DMS 273 treated with DMSO at 0.1 percent for 48 hours (cell line): ENCODE measurements at places on chromosomes 5 and 9.

GRCh38 chr5:143496943-143497342 is 93.5 kb upstream of the NR3C1 start:
- DNase-seq: no peak

- DNase-seq: no peak
Observed at GRCh38 chr5:75138689-75139088, 86.3 kb upstream of the GCNT4 start.

DNA sequence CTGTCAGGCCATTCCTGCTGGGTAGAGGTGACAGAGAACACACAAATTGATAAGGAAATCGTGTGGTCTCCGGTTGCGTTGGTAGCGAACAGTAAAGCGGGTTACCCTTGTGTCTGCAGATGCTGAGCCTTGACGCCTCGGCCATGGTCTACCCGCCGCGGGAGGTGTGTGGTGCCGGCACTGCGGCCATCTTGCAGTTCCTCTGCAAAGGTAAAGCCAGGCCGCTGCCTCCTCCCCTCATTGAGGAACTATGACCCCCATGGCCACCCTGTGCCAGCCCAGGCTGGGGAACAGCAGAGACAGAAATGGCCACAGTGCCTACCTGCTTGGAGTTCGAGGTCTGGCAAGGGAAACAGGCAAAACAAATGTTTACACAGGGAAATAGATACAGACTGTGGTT is 16.3 kb downstream of the LRSAM1 start:
- DNase-seq: no peak

DNA sequence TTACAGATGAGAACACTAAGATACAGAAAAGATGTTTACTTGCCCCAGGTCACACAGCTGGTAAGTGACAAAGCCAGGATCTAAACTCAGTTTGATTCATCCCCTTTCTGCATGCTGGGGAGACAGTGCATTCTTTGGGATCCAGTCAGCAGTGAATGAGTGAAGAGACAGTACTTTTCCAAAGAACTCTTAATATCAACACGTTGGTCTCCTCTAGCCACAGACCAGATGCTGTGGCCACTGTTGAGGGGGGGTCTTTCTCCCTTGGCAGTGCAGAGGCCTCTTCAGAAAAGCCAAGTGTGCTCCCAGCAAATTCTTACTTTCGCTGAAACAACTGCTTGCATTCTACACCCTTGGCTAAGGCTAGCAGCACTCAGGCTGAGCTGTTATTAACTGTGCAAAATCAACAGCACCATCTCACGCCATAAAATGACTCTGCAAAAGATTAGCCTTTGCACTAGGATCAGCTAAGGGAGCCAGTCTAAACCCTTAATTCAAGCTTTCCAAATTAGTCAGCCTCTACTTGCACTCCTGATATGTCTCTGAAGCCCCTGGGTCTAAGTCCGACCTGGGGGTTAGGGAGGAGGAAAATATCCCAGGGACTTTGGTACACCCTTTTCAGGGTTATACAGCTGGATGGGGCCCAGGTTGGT is 4.8 kb upstream of the TMEM171 start:
- no peak for DNase-seq

GRCh38 chr5:107916731-107917725 is 246.3 kb upstream of the EFNA5 start:
- peak; percentile 51 for DNase-seq

- DNase-seq: no peak
Observed at GRCh38 chr5:172834415-172835289, 601 bp downstream of the ERGIC1 start.

DNA sequence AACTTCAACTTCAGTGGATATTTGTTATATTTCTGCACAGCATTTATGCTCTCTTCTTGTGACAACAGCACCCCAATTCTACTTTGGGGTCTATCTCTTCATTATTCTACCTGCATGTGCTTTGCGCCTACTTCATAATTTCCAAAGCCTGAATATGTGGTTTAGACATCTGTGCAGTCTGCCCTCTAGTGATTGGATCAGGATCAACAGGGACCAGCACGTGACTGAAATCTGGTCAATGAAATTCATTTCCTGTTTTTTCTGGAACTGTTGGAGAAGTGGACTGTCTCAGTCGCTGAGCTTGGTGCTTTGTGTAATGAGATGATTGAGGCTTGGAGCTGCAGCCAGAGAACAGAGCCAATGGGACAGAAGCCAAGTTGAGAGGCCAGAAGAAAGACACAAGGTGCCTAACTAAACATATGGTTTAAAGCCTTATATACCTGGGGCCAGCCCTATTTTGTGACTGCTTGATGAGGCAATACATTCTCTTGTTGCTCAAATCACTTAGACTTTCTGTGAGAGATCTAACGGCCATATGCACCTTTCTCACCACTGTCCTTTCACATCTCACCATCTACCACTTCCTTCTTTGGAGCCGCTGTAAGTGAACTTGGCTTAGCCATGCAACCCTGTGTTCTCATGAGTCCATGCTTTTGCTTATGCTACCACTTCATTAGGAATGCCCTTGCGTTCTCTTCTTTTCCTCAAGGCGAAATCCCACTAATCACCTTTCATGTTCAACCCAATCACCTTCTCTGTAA is 68.8 kb upstream of the PPP2R2B start:
- no peak for DNase-seq

- no peak for DNase-seq
Observed at GRCh38 chr5:138829341-138829740, 45.8 kb downstream of the LRRTM2 start.

GRCh38 chr5:7793895-7794294 is 57.0 kb downstream of the CFAP90 start:
- no peak for DNase-seq

- DNase-seq: no peak
Observed at GRCh38 chr9:75692309-75692708, 198.2 kb upstream of the PCSK5 start.

- no peak for DNase-seq
Observed at GRCh38 chr9:33029231-33029786, 4.2 kb downstream of the DNAJA1 start.

- no peak for DNase-seq
Observed at GRCh38 chr9:92590377-92590776, 54.6 kb upstream of the ECM2 start.

DNA sequence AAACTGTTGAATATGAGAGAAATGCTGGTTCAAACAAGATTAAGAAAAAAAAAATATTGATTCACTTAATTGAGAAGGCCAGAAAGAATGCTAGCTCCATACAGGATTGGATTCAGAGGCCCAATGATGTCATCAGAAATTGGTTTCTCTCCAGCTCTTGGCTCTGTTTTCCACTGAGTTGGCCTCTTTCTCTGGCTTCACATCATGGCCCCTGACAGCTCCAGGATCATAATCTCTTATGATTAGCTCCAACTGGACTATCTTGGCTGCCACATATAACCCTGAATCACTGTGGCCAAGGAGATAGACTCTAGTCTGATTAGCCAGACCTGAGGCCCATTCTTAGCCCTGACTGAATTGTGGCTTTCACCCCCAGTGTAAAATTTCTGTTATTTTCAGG is 244.7 kb upstream of the GRAMD2B start:
- DNase-seq: no peak

DNA sequence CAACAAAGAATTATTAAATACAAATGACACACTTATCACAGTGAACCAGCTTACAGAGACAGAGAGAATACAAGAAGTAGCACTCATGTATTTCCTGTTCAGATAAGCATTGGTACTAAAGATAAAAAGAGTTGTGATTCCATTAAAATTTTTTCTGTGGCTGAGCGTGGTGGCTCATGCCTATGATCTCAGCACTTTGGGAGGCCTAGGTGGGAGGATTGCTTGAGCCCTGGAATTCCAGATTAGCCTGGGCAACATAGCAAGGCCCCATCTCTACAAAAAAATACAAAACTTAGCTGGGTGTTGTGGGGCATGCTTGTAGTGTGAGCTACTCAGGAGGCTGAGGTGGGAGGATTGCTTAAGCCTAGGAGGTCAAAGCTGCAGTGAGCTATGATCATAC is 32.9 kb downstream of the FCHO2 start:
- DNase-seq: no peak

DNA sequence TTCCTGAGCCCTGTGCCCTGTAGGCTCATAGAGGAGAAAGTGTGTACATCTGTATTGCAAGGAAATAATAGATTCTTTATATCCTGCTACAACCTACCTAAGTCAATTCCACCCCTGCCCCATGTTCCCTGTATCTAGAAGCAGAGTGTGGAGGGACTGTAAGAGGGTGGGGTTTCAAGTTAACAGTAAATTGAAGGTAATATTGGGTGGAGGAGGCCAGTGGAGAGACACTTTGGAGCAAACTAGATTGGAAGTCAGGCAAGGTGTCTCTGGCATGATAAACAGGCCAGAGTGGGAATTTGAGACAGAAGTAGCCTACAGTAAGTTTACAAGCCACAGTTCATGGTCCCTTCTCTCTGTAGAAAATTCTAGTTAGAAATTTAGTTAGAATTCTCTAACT is 2.3 kb upstream of the HEMGN start:
- no peak for DNase-seq

DNA sequence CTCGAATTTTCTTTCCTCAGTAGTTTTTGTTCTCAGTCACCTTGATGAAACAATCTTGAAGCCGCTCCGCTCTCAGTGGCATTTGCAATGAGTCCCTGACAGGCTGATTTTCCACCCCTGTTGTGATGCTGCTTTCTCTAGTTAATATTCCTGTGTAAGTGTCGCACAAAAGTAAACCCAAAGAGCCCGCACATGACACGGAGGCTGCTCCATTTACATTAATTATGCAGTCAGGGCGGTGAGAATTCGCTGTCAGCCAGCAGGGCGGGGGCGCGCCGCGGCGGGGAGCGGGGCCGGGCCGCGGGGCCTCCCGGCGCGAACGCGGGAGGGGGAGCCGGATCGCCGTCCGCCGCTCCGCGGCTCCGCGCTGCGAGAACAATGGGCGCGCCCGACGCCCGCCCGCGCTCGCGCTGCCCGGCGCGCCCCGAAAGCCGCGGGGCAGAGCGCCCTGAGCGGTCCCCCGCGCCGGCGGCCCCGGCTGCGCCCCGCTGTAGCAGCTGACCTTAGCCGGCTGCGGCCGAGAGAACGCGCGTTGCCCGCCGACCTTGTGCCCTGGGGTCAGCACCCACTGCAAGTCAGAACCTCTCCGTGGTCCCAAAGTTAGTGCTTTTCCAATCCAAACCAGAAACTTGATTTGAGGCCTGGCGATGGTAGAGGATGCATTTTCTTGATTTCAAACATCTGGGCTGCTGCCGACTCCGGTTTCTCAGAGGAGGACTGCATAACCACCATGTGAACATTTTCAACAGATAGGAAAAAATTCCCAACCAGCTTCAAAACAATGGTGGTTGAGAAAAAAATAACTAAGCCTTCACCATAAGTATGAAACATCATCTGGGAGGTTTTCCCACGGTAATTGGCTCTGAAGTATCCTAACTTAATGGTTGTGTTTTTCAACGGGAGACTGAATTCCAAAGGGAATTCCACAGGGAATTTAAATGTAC is 142.6 kb downstream of the PBX3 start:
- DNase-seq: peak; percentile 23

- DNase-seq: peak; percentile 14
Observed at GRCh38 chr5:31844622-31845345, 205.9 kb downstream of the PDZD2 start.

DNA sequence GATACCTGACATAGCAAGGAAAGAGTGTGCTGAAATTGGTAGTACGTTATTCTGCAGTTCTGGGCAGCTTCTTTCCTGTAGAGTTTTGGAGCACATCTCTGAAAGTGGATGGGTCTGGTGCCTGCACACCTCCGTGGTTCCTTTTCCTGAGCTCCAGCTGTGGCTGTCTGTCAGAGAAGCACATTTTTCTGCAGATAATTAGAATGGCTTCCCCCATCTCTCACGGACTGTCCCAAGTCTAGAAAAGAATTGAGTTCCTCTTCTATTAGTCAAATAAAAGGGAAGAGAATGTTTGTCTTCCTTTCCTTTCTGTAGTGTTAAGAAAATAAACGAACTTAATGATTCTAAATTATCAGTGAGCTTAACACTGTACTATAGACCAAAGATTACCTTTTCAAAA is 55.7 kb downstream of the VCAN start:
- DNase-seq: no peak

- DNase-seq: no peak
Observed at GRCh38 chr5:156076912-156077311, 250.1 kb upstream of the SGCD start.

DNA sequence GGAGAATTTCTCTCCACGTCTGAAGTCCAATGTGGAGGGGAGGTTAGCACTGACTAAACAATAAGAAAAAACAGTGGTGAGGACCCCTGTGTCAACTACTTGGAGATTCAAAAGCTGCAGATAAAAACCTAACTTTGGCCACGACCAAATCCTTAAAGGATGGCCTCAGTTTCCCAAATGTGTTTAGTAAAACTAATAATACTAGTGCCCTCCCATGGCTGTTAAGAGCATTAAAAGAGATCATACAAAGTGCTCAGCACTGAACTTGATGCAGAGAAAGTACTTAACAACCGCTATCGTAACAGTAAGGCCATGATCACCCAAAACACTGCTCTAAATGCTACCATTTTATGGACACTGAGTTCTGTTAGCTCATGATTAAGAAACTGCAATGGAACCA is 288.4 kb downstream of the EBF1 start:
- no peak for DNase-seq

DNA sequence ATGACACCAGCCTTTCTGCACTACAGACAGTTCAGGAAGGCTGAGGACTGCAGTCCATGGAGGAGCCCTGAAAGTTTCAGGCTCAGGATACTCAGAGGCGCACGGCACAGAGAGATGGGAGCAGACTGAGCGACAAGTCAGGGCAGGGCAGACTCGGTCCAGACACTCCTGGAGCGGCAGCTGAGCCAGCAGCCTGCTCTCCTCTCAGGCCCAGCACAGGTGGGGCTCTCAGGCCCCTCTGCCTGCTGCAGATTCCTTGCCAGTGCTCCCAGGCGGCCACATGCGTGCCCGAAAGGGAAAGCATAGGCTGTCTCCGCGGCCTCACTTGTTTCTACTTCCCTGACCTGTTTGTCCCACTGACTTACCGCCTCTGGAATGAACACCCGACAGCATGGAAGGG is 228.3 kb downstream of the IRX2 start:
- no peak for DNase-seq

DNA sequence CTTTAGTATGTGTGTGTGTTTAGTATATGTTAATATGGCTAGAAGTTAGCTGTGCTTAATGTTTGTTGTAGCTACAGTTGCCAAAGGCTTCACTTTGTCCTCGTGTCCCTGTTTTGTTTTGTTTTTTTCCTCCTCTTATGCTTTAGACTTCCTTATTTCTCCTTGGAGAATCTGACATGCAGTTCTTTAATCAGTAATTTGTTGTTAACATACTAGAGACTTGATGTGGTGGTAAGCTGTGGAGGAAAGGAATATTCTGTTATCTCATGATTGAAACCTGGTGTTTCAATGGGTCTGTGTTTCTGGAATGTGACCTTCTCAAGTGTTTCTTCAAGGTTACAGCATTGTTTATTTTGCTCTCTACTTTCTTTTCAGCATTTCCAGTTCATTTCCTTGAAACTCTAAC is 515.6 kb upstream of the ST8SIA4 start:
- DNase-seq: no peak

- no peak for DNase-seq
Observed at GRCh38 chr5:61440086-61440485, 108.0 kb downstream of the ZSWIM6 start.
